CD8-positive, alpha-beta memory T cell (primary cell): ENCODE measurements at places on chromosomes 5 and 9.

GRCh38 chr9:859251-859650 lies 17.8 kb downstream of the DMRT1 start:
- DNase-seq, result no peak
- no peak overlapping the region for H3K27ac ChIP-seq
- H3K4me1 ChIP-seq, result no peaks in the 10 kb centered on the region
- no peak overlapping the region for H3K4me3 ChIP-seq
- no peaks in the 10 kb centered on the region for H3K36me3 ChIP-seq

DNA sequence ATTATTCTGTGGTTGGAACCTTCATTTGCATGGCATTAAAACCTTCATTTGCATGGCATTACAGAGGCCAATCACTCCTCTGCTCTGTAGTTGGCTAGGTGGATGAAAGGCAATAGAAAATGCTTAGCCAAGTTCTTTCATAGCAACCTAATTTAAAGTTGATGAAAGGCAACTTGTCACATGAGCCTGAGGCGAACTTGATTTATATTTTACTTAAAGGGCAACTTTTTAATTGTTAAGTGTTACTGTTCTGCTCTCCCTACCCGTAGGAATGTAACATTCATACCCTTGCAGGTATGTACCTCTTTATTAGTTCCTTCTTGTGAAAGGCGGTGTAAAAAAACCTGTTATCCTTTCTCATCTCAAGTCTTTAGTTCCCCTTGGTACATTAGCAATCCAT lies 7.9 kb upstream of the ERMP1 start:
- H3K36me3 ChIP-seq, result no peaks in the 10 kb centered on the region
- no peak overlapping the region for H3K27ac ChIP-seq
- H3K27me3 ChIP-seq, result no peaks in the 10 kb centered on the region
- no peak for DNase-seq
- peak overlapping the region; percentile 42 for H3K4me3 ChIP-seq
- peaks cover 52% of the 10 kb centered on the region for H3K4me1 ChIP-seq

GRCh38 chr5:100904259-100904861 lies 1.3 kb upstream of the ST8SIA4 start:
- no peaks in the 10 kb centered on the region for H3K36me3 ChIP-seq
- no peaks in the 10 kb centered on the region for H3K27me3 ChIP-seq
- H3K4me1 ChIP-seq, result peaks cover 27% of the 10 kb centered on the region

DNA sequence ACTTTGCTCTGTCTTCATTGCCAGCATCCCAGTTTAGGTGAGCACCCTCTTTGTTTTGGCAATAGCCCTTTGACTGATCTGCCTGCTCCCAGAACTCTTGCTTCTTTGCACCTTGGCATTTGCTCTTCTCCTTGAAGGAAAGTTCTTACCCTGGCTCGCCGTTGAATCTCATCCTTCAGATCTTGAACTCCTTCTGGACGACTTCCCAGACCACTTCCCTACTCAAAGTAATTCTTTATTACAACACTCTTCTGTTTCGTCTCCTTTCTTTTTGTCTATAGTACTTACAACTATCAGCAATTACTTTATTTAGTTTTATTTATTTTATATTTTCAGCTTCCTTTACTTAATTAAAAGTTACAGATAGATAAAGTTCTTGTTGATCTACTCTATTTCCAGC lies 1510.1 kb downstream of the MAT2B start:
- no peak for DNase-seq
- no peak overlapping the region for H3K4me3 ChIP-seq
- H3K4me1 ChIP-seq, result no peaks in the 10 kb centered on the region
- no peaks in the 10 kb centered on the region for H3K27me3 ChIP-seq
- no peak overlapping the region for H3K27ac ChIP-seq

DNA sequence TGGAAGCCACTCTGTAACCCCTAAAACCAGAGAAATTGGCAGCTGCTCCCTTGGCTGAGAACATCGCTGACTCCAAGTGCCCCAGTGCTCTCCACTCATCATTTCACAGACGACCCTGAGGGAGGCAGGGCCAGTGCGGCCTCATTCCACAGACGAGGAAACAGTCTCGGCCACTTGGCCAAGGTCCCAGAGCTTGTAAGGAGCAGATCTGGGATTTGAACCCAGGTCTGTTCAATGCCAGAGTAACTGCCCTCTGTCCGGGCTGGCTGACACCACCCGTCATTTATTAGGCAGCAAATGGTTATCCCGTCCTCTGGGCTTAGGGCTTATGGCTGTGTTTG lies 19.9 kb upstream of the IER5L start:
- no peaks in the 10 kb centered on the region for H3K36me3 ChIP-seq
- DNase-seq, result no peak
- H3K4me3 ChIP-seq, result no peak overlapping the region
- H3K27ac ChIP-seq, result no peak overlapping the region
- H3K27me3 ChIP-seq, result no peaks in the 10 kb centered on the region

DNA sequence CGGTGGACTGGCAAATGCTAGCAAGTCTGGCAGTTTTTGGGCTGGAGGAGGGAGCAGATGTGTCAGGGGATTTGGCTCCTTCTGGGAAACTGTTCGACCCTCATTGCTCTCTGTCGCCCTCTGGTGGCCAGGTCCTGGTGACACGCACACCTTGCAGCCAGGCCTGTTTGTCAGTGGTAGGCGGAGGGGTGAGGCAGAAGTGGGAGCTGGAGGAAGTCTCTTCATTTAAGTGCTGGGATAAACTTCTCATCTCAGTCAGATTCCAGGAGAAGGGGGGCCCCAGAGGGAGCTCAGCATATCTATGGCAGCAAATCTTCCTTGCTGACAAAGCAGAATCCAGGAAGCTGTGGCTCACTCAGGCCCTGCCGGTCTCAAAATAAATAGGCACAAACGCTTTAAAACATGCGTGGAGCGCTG lies 326.5 kb downstream of the ZSWIM6 start:
- no peak overlapping the region for H3K4me3 ChIP-seq
- no peaks in the 10 kb centered on the region for H3K36me3 ChIP-seq
- H3K4me1 ChIP-seq, result no peaks in the 10 kb centered on the region
- H3K27me3 ChIP-seq, result no peaks in the 10 kb centered on the region
- H3K27ac ChIP-seq, result no peak overlapping the region

- DNase-seq, result no peak
- H3K4me1 ChIP-seq, result no peaks in the 10 kb centered on the region
- H3K4me3 ChIP-seq, result no peak overlapping the region
- no peaks in the 10 kb centered on the region for H3K27me3 ChIP-seq
Measured at GRCh38 chr5:134784241-134784920, 25.8 kb downstream of the DDX46 start.

DNA sequence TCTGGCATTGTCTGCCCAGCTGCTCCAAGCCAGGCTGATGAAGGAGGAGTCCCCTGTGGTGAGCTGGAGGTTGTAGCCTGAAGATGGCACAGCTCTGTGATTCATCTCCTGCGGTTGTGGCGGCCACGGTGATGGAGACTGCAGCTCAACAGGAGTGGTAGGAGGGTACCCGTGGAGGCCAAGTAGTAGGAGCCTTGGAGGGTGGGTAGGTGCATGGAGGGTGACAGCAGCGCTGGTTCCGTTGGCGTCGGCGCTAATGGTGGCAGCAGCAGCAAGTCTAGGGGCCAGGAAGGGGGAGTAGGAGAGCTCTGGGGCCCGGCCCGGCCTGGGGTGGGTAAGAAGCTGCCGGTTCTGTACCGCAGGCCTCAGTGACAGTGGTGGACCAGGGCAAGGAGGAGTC lies 22.4 kb upstream of the TRIM52 start:
- no peak overlapping the region for H3K4me3 ChIP-seq
- H3K27ac ChIP-seq, result no peak overlapping the region
- H3K27me3 ChIP-seq, result no peaks in the 10 kb centered on the region
- no peak for DNase-seq
- H3K36me3 ChIP-seq, result no peaks in the 10 kb centered on the region

- peaks cover 34% of the 10 kb centered on the region for H3K36me3 ChIP-seq
- DNase-seq, result no peak
- H3K27me3 ChIP-seq, result no peaks in the 10 kb centered on the region
- H3K4me1 ChIP-seq, result peaks cover 5% of the 10 kb centered on the region
- no peak overlapping the region for H3K4me3 ChIP-seq
Measured at GRCh38 chr9:137755261-137755927, 122.2 kb upstream of the CACNA1B start.

DNA sequence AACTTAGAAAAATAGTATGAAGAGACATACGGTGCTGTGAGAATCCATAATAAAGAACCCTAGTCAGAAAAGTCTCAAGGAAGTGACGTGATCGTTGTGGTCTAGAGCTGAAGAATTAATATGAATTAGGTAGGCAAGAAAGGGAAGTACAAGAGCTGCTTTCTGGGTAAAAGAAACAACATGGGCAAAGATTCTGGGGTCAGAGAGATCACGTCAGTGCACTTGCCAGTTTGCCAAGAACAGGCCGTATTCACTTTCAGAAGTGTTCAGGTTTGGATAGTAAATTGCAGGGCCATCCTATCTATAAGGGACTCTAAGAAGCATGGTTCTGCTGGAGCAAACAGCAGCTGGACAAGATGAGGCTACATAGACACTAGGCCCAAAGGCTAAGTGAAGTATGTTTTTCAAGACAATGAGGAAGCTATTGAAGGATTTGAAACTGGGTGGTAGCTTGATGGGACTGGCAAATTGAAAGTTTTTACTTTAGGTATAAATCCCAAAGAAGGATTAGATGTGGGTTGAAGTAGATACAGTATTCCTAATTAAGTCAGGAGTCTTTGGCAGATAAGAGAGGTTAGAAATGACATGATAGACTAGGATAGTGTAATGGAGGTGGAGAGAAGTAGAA lies 4.8 kb upstream of the CHD1 start:
- H3K4me3 ChIP-seq, result no peak overlapping the region
- peak overlapping the region; percentile 28 for H3K27ac ChIP-seq
- H3K27me3 ChIP-seq, result no peaks in the 10 kb centered on the region
- H3K4me1 ChIP-seq, result peaks cover 54% of the 10 kb centered on the region

DNA sequence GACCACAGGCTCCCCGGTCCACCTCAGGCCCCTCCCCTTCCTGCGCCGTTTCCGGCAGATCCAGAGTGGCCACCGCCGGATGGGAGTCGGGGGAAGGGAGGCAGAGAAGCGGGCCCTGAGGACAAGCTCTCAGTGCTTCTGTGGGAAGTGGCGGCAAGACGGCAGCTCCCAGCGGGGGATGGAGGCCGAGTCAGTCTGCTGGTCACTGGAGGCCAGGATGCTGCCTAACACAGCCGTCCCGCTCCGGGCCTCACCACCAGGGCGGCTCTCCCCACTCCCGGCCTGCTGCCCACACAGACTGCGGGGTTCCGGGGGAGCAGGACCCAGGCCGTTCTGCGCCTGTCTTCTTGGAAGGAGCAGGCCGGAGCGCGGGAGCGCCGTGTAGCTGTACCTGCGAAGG lies 31.4 kb downstream of the FXN start:
- no peaks in the 10 kb centered on the region for H3K27me3 ChIP-seq
- H3K4me3 ChIP-seq, result no peak overlapping the region

GRCh38 chr5:159094745-159095144 lies 5.0 kb downstream of the EBF1 start:
- H3K4me3 ChIP-seq, result no peak overlapping the region
- H3K36me3 ChIP-seq, result no peaks in the 10 kb centered on the region
- H3K27ac ChIP-seq, result no peak overlapping the region
- DNase-seq, result no peak
- H3K4me1 ChIP-seq, result peaks cover 21% of the 10 kb centered on the region
- H3K27me3 ChIP-seq, result peaks cover 38% of the 10 kb centered on the region

DNA sequence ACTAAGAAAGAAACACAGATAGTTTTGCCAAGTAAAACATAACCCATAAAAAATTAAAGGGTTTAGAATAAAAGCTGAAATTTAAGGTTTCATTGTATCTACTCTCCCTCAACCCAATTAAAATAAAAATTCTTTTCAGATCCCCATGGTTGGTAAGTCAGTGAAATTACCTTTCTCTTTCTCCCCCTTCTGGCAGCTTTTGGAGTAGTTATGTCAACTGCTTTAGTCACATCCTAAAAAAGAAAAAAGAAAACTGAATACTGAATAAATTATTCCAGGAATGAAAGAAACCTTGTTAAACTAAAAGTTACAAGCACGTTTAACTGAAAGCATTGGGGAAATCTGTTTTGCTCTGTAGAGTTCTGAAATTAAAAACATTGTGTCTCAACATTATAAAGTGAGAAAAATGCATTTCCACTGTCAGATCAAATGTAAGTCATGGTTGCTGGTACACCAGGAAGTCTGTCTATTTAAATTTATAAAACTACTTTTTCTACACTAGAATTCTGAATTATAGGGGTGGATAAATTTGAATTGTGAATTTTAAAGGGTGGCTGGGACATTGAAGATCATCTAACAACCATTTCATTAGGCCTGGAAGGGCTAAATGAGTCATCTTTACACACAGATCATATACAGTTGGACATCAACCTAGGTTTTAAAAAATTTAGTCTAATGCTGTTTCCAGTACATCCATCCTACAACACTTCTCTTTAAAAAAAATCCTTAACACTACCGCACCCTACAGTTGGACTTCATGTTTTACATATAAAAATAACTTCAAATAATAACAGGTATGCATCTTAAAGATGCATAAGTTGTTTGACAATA lies 24.7 kb downstream of the PSIP1 start:
- H3K4me1 ChIP-seq, result no peaks in the 10 kb centered on the region
- H3K36me3 ChIP-seq, result peaks cover 11% of the 10 kb centered on the region
- no peak overlapping the region for H3K27ac ChIP-seq

DNA sequence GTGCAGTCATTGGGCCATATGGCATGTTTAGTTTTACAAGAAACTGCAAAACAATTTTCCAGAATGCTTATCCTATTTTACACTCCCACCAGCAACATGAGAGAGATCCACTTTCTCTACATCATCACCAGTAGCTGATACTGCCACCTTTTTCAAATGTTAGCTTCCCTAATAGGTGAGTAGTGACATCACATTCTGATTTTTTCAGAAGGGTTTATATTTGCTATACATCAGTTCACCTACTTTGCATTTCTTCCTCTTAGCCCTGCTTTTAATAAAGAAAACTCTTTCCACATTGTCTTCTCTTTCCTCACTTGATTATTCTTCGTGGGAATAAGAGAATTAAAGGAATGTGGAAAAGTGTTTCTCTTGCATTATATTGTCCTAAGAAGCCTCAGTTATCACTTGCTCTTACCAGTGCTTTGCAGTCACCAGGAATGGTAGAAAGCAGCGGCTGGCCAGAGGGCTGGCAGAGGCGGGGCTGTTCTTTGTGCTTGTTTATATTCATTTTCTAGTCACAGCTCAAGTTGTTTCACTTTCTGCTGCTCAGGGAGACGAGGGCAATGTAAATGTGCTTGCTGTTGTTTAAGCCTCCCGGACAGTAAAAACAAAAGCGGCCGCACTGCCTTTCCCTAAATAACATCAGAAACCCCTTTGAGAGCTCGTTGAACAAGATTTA lies 164.8 kb downstream of the HSD17B3 start:
- no peak overlapping the region for H3K4me3 ChIP-seq
- H3K27me3 ChIP-seq, result no peaks in the 10 kb centered on the region
- no peak overlapping the region for H3K27ac ChIP-seq
- no peak for DNase-seq

DNA sequence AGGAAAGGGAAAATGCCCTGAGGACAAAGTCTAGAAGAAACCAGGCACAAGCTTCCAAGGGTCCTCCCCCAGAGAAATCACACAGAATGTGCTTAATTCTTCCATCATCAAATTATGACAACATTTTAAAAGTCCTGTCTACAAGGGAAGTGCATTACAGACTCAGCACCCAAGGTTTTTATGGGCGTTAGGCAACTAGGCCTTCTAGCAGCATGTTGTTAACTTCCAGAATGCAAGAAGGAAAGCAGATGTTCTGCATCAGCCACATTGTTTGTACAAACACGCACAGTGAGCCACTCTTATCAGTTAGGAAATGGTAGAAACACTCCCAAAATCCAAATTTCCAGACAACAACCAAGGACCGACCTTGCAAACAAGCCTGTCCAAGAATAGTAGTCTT lies 26.5 kb downstream of the SMC5 start:
- no peak overlapping the region for H3K27ac ChIP-seq
- H3K36me3 ChIP-seq, result peaks cover 11% of the 10 kb centered on the region
- H3K27me3 ChIP-seq, result no peaks in the 10 kb centered on the region
- no peak for DNase-seq
- H3K4me3 ChIP-seq, result no peak overlapping the region
